Suprapubic skin (tissue), 4 donors: ENCODE measurements at places on chromosomes 6 and 20.

- DNase-seq: no peak
Observed at GRCh38 chr20:9109566-9109965, 40.7 kb downstream of the PLCB4 start.

DNA sequence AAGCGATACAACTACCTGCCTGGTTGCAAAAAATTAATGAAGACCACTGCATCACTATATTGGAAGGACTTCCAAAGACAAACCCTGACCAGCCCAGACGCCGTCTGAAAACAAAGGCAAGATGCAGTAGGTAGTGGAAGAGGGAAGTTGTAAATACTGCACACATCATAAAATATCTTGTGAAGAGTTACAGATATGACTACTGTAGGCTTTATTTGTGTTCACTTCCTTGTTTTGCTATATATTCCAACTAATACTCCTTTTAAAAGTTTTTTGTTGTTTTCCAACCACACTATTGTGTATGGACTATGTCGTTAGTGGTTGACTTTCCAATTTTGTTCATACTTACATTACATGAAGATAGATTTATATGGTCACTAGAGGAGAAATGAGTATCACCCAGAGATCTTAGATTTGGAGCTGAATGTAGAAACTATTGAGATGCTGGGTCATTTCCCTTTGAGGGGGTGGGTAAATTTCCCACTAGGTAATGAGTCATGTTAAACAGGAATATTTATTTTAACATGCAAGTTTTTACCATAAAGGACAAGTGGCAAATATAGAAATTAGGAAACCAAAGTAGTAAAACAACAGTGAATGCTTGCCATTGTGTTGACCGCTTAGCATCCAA is 16.6 kb upstream of the TXLNB start:
- no peak for DNase-seq

DNA sequence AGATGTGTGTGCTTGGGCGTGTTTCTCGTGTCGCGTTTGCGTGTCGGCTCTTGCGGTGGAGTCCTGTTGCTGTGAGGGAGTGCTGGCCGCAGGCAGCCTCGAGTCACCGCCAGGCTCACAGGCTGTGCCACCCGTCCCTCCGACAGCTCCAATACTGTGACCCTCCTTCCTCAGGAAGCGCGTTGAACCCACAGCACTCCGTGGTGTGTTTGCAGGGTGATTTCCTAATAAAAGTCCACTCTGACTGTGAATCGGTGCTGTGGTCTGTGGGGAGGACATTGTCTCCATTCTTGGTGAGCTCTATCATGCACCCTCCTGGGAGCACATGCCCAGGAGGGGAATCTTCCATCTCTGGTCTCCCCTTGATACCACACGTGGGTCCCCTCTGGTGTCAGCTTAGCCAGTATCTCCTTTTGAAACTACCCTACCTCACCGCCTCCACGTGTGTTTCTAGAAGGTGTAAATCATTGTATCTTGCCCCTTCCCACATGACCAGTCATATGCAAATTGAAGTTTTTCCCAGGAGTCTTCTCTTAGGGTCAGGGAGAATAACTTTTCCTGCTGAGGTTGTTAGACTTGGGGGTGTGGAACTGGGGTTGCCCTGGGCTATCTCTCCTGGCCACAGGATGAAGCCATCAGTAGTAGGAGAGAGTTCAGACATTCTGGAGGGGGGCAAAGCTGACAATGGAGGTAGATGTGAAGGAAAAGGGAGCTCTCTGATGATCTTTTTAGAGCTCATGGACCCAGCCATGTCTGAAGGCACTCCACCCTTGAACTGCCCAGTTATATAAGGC is 13.3 kb upstream of the PCMTD2 start:
- DNase-seq: peak; percentile 29

- DNase-seq: no peak
Observed at GRCh38 chr6:161276605-161277155, 2.8 kb upstream of the AGPAT4 start.

- DNase-seq: no peak
Observed at GRCh38 chr6:67501755-67502154, 1133.3 kb upstream of the ADGRB3 start.

- peak; percentile 67 for DNase-seq
Observed at GRCh38 chr20:44074252-44075151, 112.5 kb downstream of the JPH2 start.

DNA sequence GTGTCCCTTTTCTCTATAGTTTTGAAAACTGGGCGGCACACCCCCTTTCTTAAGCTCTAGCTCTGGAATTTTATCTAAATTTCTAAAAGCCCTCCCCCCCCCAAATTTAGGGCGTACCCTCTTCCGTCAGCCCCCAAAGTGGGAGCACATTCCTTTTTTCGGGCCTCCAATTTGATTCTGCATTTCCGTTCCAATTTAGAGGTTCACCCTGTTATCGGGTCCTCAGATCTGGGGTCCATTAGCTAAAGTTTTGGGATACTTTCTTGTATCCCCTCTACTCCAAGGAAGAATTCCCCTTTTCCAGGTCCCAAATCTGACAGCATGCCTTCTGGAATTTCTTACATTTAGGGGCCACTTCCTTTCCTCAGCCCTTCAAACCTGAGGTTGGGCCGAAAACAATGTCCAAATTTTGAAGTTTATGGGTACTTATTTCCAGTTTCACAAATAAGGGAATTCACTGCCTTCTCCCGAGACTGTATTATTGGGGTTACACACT is 796 bp downstream of the PHF20 start:
- DNase-seq: no peak

DNA sequence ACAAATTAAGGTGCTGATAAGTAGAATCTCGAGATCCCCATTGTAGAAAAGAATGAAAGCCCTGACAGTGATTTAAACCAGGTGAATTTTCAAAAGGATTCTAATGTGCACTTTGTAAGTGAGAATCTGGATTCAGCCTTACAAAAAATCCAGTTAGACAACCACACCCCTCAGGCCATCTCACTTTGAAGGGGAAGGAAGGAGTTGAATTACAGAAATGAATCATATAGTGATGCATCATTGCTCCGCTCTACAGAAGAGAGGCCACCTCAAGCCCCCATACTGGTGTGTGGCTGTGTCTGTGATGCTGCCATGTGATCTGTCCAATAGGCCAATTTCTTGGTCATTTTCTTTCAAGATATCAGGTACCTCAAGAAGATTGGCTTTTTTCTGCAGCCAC is 85.5 kb upstream of the NT5E start:
- no peak for DNase-seq

- DNase-seq: no peak
Observed at GRCh38 chr20:12924126-12924525, 84.6 kb upstream of the SPTLC3 start.

DNA sequence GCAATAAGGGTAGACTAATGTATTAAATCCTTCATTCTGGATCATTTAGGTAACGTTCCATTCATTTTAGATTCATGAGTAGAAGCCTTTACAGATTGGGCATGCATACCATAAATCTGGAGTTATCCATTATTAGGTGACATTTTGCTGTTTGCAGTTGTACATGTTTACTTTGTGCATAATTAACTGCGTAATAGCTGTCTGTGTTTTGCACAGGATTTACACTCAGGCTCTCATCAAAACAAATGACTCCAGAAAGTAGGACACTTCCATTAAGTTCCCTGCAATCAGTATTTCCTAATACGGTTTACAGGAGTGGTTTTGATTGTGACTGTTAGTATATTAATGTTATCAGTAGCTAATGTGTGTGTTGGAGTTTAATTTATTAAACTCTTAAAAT is 997.4 kb downstream of the HACE1 start:
- no peak for DNase-seq

GRCh38 chr20:433300-433975 is 25.3 kb downstream of the RBCK1 start:
- DNase-seq: no peak

- no peak for DNase-seq
Observed at GRCh38 chr20:33437141-33437911, 6.2 kb downstream of the SNTA1 start.

- DNase-seq: no peak
Observed at GRCh38 chr20:35030136-35030535, 62.5 kb downstream of the TRPC4AP start.

- peak; percentile 26 for DNase-seq
Observed at GRCh38 chr6:157653521-157653920, 169.5 kb upstream of the SNX9 start.

GRCh38 chr20:3277686-3278465 is 38.9 kb upstream of the SLC4A11 start:
- DNase-seq: no peak

DNA sequence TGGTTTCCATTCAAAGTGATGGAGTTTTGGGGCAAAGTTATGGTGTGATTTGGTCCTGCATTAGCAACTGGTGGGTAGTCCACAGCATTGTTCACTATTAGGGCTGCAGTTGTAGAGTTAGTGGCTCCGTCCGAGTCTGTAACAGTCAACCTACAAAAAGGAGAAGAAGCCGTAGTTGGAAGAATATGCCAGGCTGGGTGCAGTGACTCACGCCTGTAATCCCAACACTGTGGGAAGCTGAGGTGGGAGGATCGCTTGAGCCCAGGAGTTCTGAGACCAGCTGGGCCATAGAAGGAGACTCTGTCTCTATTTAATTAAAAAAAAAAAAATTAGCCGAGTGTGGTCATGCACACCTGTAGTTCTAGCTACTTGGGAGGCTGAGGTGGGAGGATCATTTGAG is 69.5 kb downstream of the KIAA0319 start:
- no peak for DNase-seq

- DNase-seq: no peak
Observed at GRCh38 chr6:169239181-169239580, 14.5 kb downstream of the THBS2 start.

GRCh38 chr20:19758501-19759331 is 658 bp downstream of the RIN2 start:
- peak; percentile 88 for DNase-seq

GRCh38 chr20:12337601-12338000 is 419.9 kb downstream of the BTBD3 start:
- no peak for DNase-seq

DNA sequence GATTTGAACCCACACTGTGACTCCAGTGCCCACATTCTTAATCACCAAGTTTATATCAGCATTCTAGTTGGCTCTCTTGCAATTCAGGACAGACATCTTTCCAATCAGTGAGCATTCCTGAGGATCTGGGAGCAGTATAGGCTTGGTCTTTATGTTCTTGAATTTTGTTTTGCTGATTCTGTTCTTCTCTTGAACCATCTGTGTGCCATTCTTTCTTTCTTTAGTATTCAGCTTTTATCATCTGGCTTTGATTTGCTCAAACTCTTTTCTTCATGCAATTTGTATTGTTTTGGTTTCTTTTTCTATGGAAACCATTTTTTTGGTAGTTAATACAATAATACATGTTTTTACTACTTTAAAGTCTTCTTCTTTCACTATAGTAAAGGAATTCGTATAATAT is 162.4 kb downstream of the CD109 start:
- no peak for DNase-seq

GRCh38 chr20:37590938-37591490 is 63.3 kb upstream of the BLCAP start:
- no peak for DNase-seq

GRCh38 chr20:40681165-40681564 is 7.9 kb downstream of the MAFB start:
- DNase-seq: no peak

DNA sequence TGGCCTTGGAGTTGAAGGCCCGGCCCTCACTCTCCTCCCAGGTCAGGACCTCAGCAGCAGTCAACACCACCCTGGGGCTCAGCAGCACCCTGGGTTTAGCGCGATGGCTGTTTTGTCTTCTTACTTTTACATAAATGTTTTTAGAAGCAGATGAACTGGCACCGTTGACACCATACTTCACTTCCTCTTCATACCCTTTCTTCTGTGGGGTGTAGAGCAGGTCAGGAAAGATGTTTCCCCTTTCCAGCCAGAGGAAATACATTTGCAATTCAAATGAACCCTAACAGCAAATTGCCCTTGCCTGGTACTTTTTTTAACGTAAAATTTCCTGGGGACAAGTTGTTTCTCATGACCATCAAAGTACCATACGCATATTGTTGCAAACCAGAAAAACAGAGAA is 54.7 kb upstream of the SNX9 start:
- no peak for DNase-seq

GRCh38 chr6:159996626-159997497 is 28.0 kb downstream of the IGF2R start:
- no peak for DNase-seq

- no peak for DNase-seq
Observed at GRCh38 chr6:121677571-121677970, 242.1 kb downstream of the GJA1 start.

GRCh38 chr6:33172688-33173534 is 19.4 kb downstream of the COL11A2 start:
- DNase-seq: no peak

DNA sequence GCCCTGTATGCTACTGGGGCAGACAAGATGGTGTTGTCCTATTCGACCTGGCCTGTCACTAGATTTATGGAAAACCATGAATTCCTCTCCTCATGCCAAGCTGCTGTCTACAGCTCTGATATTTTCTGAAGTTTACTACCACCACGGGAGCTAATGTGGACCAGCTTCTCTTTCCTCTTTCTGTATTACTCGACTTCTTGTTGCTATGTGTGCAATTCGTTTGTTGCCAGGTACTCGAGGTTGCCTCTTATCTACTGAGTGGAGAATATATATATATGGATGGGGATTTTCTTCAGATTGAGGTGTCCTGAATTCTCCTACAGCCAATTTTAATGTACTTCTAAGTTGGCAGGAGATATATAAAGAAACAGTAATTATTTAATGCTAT is 34.7 kb downstream of the MAN1A1 start:
- no peak for DNase-seq

DNA sequence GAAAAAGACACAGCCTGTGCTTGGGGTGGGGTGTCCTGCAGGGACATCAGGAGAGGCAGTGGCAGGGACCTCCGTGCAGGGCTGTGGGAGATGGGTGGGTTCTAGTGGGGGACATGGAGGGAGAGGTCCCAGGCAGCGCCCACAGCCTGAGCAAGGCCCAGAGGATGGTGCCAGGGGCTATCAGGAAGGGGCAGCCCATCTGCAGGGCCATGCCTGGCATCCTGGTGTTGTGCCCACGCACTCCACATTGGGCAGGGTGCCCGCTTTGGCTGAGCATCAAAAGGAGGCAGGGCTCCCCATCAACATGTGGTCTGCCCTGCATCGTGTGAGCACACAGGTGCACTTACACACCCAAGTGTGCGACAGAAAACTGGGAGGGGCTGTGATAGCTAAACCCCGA is 184.3 kb upstream of the SNX9 start:
- DNase-seq: no peak

DNA sequence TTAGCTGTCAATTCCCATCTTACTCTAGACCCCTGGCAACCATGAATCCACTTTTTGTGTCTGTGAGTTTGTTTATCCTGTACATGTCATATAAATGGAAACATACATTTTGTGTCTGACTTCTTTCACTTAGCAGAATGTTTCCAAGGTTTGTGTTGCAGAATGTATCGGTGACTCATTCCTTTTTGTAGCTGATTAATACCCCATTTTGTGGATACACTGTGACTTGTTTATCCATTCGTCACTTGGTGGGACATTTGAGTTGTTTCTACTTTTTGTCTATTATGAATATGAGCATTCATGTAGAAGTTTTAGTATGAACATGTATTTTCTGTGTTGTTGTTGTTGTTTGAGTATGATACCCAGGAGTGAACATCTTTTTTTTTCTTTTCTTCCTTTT is 21.4 kb downstream of the CDYL start:
- DNase-seq: no peak
